ENCODE measurements at places on chromosomes 6 and 20.

DNA sequence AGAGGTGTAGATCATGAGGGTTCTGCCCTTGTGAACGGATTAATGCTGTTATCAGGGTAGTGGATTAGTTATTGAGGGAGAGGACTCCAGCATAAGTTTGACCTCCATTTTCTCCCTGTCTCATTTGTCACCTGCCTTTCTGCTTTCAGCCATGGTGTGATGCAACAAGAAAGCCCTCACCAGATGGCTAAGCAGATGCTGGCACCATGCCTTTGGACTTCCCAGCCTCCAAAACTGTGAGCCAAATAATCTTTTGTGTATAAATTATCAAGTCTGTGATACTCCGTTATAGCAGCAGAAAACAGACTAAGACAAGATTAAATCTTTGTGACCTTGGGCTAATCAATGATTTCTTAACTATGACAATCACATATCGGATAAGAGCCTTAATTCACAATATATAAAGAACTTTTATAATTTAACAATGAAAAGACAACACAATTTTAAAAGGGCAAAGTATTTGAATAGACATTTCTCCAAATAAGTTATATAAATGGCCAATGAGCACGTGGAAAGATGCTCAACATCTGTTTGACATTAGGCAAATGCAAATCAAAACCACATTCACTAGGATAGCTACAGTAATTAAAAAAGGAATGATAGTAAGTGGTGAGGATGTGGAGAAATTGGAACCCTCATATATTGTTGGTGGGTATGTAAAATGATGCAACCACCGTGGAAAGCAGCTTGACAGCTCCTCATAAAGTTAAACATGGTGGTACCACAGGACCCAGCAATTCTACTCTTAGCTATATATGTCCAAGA lies 45.3 kb upstream of the IFNGR1 start:
- DNase-seq: no peak

GRCh38 chr6:167965592-167966539 lies 31.6 kb upstream of the KIF25 start:
- DNase-seq: no peak

DNA sequence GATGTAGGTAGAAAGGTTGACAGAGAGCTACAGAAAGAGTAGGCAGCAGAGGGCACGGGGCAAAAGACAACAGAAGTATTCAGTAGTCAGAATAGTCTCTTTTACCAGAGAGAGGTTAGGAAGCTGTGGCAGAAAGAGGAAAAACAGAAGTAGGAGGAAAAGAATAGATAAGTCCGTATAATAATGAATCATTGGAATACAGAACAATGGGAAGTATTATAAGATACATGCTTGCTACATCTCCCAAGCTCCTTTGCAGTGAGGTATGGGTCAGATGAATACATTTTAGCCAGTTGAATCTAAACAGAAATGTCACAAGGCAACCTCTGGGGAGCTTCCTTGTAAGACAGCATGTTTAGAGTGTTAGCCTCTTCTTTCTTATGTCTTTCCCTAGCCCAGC lies 570.5 kb upstream of the CITED2 start:
- DNase-seq: no peak

- no peak for DNase-seq
These were observed 21.5 kb downstream of the VNN2 start for GRCh38 chr6:132736239-132736638.

GRCh38 chr20:6502219-6502618 lies 265.3 kb upstream of the BMP2 start:
- no peak for DNase-seq

- DNase-seq: no peak
These were observed 436.5 kb downstream of the DHX35 start for GRCh38 chr20:39398656-39399055.

DNA sequence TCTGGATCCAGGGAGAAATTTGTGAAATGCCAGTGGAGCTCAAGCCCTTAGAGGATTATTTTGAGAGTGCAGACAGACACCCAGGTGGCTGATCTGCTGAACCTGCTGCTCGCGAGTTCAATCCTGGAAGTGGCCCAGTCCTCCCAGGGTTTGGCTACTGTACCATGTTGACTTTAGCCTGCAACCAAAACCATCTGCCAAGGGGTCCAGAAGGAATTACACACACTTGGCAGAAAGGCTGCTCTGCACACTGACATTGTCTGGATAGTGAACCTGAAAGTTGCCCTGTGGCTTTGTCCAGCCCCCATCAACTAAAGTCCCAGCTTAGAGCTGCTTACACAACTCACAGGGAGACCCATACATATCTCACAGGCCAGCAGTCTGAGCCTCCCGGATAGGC lies 21.6 kb upstream of the PI3 start:
- no peak for DNase-seq

- peak; percentile 12 for DNase-seq
These were observed 157.6 kb upstream of the RPS6KA2 start for GRCh38 chr6:166784691-166785090.

DNA sequence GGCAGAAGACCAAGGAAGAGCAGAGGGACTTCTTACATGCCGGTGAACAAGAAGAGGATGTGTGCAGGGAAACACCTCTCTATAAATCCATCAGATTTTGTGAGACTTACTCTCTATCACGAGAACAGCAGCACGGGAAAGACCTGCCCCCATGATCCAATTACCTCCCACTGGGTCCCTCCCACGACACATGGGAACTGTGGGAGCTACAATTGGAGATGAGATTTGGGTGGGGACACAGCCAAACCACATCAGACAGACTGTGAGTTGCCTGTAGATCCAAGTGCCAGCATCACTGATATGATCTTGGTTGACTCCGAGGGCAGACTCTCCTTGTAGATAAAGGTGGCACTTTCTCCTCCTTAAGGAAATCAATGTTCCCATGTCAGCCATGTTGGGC lies 414.8 kb upstream of the JARID2 start:
- no peak for DNase-seq
